Stimulated activated CD8-positive, alpha-beta memory T cell treated with anti-CD3 and anti-CD28 coated beads, Interleukin-4, amount 100 ng/mL, for 1 hour (primary cell): ENCODE measurements at places on chromosomes 2 and 18.

DNA sequence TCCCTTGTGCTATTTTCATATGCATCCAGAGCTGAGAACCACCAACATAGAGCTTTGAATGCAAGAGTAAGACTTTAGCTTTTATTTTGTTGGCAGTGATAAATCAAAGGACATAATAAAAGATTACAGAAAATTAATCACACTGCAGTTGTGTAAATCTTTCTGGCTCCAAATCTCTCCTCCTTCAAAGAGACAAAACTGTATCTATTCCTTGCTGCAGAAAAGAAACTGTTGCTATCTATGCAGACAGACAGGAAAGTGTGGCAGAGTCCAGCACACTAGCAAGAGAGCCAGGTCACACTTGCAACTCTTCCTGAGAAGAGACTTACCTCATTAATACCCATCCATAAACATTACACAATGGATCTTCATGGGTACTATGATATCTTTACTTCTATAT is 57.5 kb downstream of the DTNB start:
- no peak for DNase-seq

GRCh38 chr2:173184031-173185004 is 108.7 kb downstream of the MAP3K20 start:
- no peak for DNase-seq

DNA sequence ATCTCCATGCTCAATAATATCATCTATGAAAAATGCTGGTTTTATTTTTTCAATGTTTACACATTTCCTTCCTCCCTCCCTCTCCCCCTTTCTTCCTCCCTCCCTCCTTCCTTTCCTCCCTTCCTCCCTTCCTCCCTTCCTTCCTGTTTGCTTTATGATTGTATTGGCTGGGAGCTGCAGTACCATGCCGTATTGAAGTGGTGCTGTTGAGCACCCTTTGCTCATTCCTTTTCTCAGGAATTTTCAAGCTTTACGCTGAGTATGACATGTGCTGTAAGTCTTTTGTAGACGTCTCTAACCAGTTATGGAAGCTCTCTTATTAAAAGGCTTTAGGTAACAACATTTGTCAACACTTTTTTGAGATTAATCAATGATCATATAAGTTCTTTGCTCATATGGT is 100.4 kb downstream of the SNTG2 start:
- DNase-seq: no peak

DNA sequence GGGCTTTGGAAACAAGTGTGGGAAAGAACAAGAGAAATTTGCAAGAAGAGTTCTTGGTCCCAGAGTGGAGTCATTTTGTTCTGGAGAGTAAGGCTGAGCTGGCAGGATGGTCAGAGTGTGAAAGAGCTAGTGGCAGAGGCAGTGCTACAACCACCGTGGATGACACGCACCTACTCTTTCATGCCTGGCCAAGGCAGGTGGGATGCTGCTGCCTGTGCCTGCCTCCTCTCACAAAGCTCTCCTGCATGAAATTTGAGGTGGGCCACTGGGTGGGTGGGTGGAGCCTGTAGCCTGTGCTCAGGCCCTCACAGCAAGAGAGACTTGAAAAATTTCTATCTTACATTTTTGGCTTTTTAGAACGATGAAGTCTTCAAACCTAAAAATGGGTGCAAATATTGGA is 9.4 kb upstream of the INO80C start:
- DNase-seq: no peak

DNA sequence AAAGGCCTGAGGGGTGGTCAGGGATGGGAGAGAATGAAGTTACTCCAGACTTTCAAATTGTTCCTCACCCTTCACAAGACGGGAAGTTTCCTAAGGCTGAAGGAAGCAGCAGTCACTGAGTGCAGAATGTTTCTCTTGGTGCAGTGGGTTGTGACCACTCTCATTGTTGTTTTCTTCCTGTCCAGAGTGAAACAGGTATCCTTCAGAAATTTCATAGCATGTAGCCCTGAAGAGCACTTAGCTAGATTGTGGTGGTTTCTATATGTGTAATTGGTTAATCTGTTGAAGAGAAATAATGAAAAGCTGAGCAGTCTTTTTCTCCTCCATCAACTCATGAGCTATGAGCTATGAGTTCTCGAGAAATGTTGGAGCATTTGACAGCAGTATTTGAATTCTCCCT is 96.8 kb downstream of the GPD2 start:
- DNase-seq: no peak

- no peak for DNase-seq
These were observed 10.4 kb downstream of the ERFE start for GRCh38 chr2:238169048-238169707.

DNA sequence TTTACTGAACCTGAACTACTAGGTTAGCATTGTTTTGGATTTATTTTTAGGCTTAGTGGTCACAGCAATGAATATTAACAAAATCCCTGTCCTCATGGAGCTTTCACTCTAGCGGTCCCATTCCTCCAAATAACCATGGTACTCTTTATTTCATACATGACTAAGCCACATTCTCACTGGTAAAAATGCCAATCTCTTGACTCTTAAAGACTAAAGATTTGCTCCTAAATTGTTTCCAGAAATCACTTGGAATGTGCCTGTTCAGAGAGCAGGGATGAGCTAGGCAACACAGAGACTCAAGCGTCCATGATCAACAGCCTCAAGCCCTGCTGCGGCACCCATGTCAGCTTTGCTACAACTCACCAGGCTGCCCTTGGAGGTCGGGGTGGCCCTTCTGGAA is 13.5 kb downstream of the LMAN1 start:
- DNase-seq: no peak

- no peak for DNase-seq
These were observed 241.8 kb upstream of the RAB12 start for GRCh38 chr18:8367217-8367988.

DNA sequence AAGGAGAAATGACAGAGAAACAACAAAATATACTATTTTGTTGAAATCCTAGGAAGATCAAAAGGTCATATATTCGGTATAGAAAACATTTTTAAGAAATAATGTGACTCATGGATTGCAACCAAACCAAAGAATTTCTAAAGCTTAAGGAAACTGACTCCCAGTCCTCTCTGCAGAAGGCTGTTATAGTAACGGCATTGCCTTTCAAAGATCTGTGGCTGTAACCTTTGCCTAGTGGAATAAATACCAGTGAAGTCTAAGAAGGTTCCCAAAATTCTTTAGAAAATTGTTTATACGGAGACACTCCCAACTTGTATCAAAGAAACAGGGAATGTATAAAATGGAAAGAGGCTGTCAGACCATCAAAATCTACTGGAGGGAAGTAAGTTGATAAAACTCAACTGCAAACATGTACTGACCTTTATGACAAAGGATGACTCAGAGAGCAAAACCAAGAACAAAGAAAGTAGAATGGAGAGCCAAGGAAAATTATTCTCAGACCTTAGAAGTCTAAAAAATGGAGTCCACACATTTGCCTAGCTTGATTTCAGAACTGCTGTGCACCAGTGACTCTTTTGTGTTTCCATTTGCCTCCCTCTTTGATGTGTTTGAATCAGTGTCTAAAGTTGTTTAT is 48.6 kb upstream of the FSIP2 start:
- no peak for DNase-seq

- DNase-seq: no peak
These were observed 172.5 kb downstream of the SMAD2 start for GRCh38 chr18:47758000-47758399.

DNA sequence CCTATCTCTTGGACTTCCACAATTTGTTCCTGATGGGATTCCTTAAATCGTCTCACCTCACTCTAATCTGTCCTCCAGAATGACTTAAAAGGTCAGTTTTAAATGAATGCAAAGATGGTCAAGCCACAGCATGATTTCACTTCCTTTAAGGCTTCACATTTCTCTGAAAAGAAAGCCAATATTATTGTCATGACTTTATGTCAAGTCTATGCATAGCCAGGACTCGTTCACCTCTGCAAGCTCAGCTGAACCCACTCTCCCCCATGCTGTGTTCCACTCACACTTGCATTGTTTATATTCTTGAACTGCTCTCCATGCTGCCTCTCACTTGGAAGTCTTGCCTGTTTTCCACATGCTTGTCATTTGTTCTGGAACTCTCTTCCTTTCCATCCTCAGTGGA is 298.4 kb upstream of the MMADHC start:
- no peak for DNase-seq

GRCh38 chr2:194587739-194588270 is 1069.2 kb upstream of the SLC39A10 start:
- no peak for DNase-seq

- DNase-seq: no peak
These were observed 4.1 kb upstream of the VRK2 start for GRCh38 chr2:58042486-58042970.

- DNase-seq: no peak
These were observed 677.1 kb upstream of the DDX18 start for GRCh38 chr2:117137371-117137770.

GRCh38 chr2:189421644-189422043 is 19.6 kb upstream of the WDR75 start:
- no peak for DNase-seq

- no peak for DNase-seq
These were observed 66.2 kb downstream of the GPR39 start for GRCh38 chr2:132482821-132483220.

DNA sequence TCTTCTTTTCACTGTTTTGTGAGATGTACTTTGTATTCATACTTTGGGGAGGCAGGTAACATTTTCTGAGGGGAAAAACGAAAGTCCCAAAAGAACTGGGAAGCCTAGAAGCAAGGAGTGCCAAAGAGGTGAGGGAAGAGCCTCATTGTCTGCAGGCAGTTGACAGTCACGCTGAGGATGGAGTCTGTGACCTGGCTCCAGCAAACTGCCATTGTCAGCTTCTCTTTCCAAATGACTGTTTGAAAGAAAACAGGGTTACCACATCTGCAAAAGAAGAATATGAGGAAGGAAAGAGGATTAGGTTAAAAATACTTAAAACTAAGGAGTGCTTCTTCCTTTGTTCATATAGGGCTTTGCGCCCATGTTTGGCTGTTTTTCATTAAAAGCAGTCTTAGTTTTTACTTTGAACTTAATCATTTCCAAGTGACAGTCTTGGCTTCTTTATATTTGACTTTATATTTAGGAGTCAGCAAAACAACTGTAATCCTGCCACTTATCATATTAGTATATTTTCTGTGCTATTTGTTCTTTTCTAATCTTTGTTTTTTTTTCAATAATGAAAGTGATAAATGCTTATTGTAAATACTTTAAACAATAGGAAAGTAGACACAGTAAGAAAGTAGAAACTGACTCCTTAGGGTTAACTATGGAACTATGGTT is 35.0 kb downstream of the CERS6 start:
- no peak for DNase-seq

- no peak for DNase-seq
These were observed 39.7 kb downstream of the DYNC1I2 start for GRCh38 chr2:171726847-171727450.

- DNase-seq: no peak
These were observed 55.2 kb upstream of the CXCR4 start for GRCh38 chr2:136173126-136173525.

GRCh38 chr2:175567435-175568061 is 386.0 kb upstream of the ATP5MC3 start:
- no peak for DNase-seq

GRCh38 chr18:79245517-79246001 is 150.2 kb upstream of the NFATC1 start:
- no peak for DNase-seq

GRCh38 chr18:68642003-68642402 is 72.9 kb downstream of the TMX3 start:
- DNase-seq: no peak

GRCh38 chr2:104249629-104250028 is 604.3 kb upstream of the POU3F3 start:
- no peak for DNase-seq

DNA sequence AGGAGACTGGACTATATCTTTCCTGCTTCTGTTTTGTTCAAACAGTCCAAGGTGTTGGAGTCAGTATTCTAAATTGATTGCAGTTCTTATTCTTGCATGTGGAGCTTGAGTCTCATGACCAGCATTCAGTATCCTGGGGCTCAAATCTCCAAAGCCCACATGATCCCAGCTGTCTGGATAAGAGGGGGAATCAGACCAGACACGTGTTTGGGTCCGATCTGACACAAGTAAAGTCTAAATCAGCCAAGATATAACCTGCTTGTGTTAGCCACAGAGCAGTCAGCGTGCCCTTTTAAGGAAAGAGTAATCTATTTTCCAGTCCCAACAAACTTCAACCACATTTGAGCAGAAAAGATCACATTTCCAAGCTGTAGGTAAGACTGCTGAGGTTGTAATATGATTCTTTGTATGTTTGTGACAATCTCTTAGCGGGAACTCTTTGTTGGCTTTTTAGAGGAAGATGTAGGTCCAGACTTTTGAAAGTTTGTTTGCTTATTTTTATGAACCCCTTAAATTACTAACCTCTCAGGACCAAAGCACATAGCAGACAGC is 334.6 kb downstream of the SLC4A3 start:
- DNase-seq: no peak

DNA sequence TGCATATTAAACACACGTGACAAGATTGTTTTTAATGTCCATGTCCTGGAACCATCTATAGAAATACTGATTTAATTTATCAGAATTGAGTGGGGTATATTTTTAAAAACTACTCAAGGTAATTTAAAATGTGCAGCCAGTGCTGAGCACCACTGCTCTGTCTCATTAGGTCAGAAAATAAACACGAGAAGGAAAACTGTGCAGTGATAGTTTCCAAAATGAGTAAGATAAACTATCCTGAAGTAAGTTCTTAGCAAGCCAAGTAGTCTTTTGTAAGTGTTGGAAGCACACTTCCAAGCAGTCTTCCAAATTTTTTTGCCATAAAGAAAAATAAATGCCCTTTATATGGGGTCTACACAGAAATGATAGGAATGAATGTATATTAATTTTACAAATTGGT is 93.8 kb upstream of the DNAJC10 start:
- no peak for DNase-seq

DNA sequence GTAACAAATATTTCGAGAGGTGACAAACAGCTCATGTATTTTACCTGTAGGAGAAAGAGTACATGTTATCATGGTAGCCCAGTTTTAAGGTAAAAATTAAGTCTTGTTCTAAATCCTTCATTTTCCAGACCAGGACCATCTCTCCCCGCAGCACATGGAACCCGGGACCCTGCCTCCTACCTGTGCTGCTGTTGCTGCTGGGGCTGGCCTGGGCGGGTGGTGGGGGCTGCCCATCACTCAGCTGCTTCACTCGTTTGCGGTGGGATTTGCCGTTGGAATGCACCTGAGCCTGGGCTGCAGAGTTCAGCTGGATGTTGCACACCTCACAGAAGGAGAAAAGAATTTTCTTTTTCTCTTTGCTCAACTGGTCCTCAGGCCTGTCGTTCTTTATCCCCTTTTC is 92.1 kb downstream of the ZNF385B start:
- DNase-seq: no peak

DNA sequence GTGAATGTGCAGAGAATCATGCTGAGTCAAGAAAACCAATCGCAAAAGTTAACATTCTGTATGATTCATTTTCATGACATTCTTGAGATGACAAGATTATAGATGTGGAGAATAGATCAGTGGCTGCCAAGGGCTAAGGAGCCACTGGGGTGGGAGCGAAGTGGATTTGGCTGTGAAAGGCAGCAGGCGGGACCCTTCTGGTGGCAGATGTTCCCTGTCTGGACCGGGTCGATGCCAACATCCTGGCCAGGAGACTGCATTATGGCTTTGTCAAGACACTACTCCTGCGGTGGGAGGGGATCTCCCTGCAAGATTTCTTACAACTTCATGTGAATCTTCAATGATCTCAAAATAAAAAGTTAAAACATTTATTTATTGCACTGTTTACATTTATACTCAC is 427.9 kb downstream of the GALR1 start:
- no peak for DNase-seq
